ENCODE measurements at places on chromosomes 1 and 21.
A peak's percentile ranks its signal among the peaks of the same experiment; 100 is the strongest.

DNA sequence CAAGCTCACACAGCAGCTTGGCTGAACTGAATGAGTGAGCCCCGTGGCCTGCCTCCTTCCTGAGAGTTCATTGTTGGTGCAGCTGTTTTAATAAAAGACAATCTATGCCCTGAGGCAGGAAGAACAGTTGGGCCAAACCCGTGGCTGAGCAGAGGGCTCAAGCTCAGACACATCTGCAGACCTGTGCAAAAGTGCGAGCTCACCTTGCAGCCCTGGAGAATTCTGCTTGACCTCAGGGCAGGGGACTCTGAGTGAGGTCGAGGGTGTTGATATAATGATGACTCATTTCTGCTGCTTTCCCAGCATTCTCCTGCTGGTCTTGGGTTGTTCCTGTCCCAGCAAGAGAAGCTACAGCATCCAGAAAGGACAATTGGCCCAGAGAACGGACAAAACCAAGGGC lies 61.0 kb downstream of the ATP5PO start:
- DNase-seq = peak; percentile 34

DNA sequence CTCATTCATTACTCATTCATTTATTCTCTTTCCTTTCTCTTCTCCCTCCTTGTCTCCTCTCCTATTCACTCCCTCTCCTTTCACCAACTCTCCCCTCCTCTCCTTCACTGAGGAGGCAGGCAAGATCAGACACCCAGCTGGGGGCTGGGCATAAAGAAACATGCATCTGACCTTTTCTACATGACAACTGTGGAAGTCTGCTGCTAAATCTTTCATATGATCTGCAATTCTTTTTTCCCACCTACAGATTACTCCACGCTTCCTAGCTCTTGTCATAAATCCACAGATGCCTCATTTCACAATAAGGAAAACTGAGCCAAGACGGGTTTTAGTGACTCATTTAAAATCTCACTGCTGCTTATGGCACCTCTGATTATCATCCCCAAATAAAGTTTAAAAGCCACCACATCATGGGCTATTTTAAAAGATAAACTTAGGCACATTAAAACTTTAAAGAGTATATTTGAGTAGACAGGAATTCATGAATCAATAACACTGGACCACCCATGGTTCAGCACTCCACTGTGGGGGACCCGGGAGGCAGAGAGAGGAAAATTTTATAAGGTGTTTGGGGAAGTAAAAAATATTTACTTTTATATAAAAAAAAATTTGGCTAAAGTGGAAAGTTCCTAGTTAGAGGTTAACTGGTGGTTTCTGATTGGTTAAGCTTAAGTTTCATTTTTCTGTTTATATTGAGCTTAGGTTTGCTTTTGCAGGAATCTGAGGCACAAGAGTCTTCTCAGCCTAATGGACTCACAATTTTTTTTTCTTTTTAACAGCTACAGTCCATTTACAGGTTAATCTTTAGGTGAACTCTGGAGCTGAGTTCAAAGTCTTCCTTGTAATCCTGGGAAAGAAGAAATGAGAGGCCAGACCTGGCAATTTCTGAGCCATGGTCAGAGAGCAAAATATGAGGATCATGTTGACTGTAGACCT lies 55.8 kb upstream of the DNAH14 start:
- peak; percentile 64 for DNase-seq

- no peak for DNase-seq
These were observed 70.9 kb upstream of the EDEM3 start for GRCh38 chr1:184825571-184825970.

DNA sequence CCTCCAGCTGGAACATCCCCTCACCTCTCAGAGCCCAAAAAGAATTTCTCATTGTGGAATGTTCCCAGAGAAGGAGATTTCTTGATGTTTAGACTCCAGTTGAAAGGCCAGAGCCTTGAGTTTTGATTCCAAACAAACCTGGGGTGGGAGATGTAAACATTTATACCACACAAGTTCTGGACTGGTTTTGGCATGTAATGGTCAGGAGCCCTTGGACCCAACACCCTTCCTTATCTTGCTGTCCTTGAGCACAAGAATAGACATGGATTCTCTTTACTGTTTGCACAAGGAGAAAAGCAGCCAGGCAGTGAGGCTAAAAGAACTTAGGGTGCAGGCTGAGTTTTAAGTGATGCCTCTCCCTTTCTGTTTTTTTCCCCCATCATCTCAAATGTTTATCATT lies 4.5 kb downstream of the RHBG start:
- no peak for DNase-seq

DNA sequence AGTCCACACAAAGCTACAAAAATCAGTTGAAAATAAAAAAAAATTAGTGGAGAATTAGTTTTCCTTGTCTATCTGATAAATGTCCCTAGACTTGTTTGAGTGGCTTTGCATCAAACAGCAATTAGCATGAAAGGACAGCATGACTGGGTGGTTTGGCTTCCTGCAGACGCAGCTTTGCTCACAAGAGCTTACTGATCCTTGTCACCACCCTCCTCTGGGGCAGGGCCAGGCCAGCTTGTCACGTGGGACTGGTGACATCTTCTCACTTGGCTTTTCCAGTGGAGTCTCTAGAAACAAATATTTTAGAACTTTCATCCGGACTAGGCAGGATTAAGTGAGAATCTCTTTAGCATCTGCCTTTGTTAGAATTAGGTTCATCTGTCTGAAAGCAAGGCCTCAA lies 76.0 kb upstream of the OLIG2 start:
- no peak for DNase-seq

- DNase-seq = peak; percentile 48
These were observed 102.4 kb upstream of the ETV3 start for GRCh38 chr1:157240495-157241184.

- DNase-seq = no peak
These were observed 20.0 kb upstream of the SYDE2 start for GRCh38 chr1:85220756-85221201.

GRCh38 chr1:11528611-11529261 lies 49.8 kb downstream of the DISP3 start:
- DNase-seq = no peak

GRCh38 chr1:30673395-30673794 lies 50.0 kb downstream of the MATN1 start:
- no peak for DNase-seq

DNA sequence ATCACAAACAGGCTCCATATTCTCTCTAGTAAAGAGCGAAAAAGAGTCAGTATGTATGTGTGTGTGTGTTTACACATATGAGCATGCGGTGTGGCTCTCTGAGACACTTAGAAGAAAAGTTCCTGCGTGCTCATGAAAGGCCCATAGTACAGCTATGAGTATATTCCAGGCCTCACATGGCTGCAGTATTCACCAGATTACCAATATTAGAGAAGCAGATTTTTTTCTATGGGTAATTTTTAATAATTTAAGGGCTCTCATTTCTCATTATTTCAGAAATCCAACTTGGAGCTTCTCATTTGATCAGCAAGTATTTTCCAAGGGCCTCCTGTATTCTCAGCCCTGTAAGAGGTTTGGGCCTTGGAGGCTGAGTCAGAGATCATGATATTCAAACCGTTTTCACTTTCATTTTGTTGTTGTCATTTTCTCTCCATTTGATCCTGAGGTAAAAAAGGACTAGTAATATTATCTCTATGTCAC lies 232.9 kb upstream of the SGIP1 start:
- DNase-seq = peak; percentile 24
